ENCODE measurements at places on chromosomes 16 and 17.
A peak's percentile ranks its signal among the peaks of the same experiment; 100 is the strongest.

DNA sequence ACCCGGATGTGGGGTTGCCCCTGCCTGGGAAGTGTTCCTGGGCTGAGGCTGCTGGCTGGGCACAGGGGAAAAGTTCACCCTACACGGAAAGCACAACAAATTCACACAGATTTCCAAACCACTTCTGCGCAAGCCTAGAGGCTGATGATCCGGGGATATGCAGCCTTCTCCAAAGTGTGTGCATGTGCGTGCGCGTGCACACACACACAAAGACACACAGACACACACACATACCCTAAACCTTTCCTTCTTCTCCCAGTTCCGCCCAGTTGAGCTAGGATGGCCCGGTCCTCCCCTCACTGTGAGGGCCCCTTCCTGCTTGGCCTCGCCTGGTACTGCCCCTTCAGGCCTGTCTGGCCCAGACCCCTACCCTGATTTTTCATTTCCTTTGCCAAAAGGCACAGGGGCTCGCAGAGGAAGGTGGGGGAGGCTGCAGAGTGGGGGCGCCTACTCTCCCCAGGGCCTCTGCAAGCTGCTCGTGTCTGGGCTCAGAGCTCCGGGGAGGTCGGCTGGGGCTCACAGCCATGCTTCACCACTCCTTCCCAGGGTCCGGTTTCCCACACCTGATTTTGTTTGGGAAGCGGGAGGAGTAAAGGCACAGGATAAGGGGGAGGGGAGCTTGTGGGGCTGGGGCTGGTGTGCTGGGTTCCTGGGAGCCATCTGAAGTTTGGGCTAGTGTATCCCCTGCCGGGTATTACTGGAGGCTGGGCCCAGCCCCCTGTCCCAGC lies 144.7 kb downstream of the ENGASE start:
- no peak for DNase-seq

GRCh38 chr17:67180275-67180674 lies 64.7 kb downstream of the HELZ start:
- DNase-seq, result no peak

DNA sequence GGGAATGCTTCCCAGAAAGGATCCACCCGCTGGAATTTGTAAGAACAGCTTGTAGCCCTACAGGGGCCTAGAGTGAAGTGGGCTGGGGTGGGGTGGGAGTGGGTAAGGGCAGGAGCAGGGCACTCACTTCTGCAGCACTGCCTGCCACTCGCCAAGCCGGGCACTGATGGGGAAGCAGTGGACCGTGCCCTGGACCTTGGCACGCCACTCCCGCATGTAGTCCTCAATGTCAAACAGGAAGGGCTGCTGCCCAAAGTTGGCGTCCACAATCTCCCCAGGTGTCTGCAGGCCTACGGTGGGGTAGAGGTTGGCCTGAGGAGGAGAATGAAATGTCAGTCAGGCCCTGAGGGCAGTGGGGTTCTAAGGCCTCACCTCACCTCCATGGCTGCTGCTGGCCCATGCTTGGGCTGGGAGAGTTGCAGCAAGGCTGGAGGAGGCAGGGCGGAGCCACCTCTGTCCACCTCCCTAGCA lies 15.7 kb upstream of the GFOD2 start:
- no peak for DNase-seq

GRCh38 chr17:66650544-66650877 lies 184.4 kb upstream of the CACNG5 start:
- no peak for DNase-seq

GRCh38 chr16:4307215-4308037 lies 8.4 kb upstream of the GLIS2 start:
- DNase-seq, result peak; percentile 97

DNA sequence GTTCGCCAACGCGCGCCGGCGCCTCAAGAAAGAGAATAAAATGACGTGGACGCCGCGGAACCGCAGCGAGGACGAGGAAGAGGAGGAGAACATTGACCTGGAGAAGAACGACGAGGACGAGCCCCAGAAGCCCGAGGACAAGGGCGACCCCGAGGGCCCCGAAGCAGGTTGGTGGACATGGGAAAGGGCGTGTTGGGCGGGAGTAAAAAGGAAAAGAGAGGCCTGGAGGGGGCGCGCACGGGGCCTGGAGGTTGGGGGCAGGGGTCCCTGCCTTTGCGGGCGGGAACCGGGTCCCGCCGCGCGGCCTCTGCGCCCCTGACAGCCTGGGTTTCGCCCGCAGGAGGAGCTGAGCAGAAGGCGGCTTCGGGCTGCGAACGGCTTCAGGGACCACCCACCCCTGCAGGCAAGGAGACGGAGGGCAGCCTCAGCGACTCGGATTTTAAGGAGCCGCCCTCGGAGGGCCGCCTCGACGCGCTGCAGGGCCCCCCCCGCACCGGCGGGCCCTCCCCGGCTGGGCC lies 2.1 kb downstream of the IRX5 start:
- DNase-seq, result no peak

DNA sequence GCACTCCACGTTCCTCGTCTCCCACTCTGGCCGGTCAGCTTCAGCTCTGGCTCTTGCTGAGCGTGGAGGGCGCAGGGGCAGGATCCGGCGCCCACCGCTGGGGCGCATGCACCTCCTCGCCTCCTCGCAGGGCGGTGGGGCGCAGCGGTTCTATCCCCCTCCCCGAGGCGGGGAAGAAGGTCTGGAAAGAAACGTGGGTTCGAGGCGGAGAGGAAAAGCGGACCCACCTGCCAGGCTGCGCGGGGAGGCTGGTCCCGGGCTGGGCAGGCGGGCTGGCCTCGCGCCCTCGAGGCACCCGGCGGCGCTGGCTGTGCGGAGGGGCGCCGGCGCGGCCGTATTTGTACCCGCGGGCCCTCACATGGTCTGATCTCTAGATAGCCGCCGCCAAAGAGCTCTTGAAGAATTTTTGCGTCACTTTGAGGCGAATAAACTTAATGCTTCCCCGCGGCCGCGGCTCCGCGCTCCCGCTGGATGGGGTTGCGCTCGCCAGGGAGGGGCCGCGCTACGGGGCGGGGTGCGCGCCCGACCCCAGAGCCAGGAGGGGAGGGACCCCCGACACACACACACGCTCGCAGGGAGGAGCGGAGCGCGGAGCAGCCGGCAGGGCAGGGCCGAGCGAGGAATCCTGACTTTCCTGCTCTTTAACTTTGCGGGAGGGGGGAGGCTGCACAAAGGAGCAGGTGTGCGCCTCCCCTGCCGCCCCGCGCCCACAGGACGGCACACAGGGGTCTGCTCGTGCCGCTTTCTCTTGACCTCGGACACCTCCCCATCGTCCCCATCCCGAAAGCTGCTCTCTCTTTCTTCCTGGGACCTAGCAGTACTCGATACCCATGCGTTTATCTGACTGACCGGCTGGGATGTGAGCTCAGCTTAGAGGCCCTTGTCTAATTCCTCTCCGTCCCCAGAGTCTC lies at the start of gene SLC6A4:
Gene SLC6A4, minus strand, starts transcription at position 312 of the 911 bp plus-strand sequence. CDS start 13,739 bp downstream, outside the sequence.
- DNase-seq, result peak; percentile 34

GRCh38 chr16:84689111-84689510 lies 10.7 kb upstream of the USP10 start:
- DNase-seq, result peak; percentile 70

All from kidney (tissue), 22 donors.